Activated T-helper 17 cell treated with anti-CD3 and anti-CD28 coated beads, Interleukin-2, amount 50 U/mL, for 72 hours (primary cell): ENCODE measurements at places on chromosomes 7 and 10. TPM values are rescaled to one million over a fixed set of nuclear protein-coding genes. Genes with fewer than 3 reads are reported as not detected.
A peak's percentile ranks its signal among the peaks of the same experiment; 100 is the strongest.

GRCh38 chr10:101597091-101597900, 9.2 kb downstream of the DPCD start:
- no peak for ATAC-seq

DNA sequence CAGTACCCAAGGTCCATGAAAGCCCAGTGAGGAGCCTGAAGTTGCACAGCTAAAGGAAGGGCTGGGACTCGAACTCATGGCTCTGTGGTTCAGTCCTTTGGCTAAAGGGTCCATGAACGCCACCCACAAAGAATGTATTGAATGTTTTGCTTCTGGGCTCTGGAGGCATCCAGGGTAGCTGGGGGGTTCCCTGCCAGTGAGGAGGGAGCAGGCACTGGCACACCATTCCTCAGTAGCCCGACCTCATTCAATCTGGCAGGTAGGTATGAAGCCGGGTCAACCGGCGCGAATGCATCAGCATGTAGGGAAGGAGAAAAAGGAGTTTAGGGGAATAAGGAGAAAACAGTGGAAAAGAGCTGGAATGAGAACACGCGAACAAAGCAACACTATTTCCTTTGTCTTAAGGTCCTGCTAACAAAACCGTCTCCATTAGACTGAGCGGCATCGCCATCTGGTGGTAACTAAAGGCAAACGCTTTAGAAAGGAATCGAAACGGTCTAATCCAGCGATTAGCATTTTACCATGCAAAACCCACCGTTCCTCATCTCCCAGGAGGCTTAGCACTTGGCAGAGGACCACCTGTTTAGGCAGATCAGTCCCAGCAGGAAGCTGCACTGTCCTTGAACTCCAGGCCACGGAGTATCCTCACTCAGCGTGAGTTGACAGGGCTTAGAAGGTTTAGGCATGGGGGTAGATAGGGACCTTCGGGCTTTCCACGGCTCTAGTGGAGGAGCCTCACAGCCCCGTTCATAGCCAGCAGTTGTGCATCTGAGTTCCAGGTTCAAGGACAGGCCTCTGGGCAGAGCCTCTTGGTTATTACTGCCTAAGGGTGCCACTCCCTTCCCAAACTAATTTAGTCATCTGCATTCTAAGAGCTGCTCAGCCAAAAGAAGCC, 122.8 kb downstream of the UBE2H start:
- peak; percentile 15 for ATAC-seq

DNA sequence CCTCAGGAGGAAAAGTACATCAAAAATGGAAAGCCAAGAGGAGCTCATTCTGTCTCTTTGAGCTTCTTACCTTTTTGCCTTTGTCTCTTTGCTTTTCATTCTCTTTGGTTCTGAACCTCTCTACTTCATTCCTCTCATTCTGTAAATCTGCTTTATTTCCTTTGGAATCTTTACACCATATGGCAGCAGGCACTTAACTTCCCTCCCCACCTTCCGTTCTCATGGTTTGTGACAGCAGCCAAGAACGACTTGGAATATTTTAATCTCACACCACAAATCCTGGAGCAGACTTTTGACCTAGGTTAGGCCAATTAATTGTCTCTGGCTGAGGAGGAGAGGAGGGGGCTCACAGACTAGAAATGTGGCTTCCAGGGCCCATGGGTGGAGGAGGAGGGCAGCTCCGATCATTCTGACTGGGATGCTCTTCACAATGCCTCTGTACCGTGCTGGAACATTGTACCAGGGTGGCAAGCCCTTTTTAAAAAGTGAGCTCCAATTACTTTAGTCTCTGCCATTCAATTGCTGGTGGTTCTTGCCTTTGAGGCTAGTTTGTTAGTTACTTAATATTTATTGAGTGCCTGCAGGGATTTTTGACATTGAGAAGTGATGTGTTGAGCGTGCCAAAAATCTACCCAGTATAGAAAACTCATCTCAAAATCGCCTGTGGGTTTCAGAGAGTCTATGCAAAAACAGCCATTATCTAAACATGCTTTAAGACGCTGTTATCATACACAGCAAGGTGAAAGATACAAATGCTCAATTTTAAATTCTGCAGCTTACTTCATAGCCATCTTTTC, 386.6 kb downstream of the DPP6 start:
- ATAC-seq = no peak

- ATAC-seq = peak; percentile 35
Measured at GRCh38 chr10:7501157-7501556, 90.3 kb upstream of the SFMBT2 start.

- peak; percentile 37 for ATAC-seq
Measured at GRCh38 chr10:33334153-33334804, at the start of gene NRP1. Gene NRP1, minus strand, starts transcription at chr10:33334667. Its CDS starts 285 bp downstream, at chr10:33334382.

DNA sequence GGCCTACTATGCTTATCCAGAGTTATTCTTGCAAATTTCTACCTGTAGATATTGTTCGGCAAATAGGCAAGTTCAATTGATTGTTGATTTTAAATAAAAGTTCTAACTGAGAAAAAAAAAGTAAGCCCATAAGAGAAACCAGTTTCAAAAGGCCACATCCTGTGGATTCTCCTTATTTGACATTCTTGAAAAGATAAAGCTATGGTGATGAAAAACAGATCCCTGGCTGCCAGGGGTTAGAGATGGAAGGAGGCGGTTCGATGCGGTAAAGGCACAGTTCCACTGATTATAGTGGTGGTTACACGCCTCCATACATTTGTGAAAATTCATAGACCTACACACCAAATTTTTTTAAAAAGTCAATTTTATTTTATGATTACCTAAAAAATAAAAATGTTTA, 347.8 kb downstream of the KCNMA1 start:
- no peak for ATAC-seq

CLRN3 gene
- total RNA-seq = not detected
